ENCODE measurements at places on chromosomes 3 and 15.

- no peak for DNase-seq
Observed at GRCh38 chr15:73051391-73051806, 864 bp upstream of the NEO1 start.

- DNase-seq, result no peak
Observed at GRCh38 chr15:48144889-48145288, 24.1 kb downstream of the SLC24A5 start.

- DNase-seq, result no peak
Observed at GRCh38 chr3:114706591-114707232, 412.9 kb downstream of the TIGIT start.

DNA sequence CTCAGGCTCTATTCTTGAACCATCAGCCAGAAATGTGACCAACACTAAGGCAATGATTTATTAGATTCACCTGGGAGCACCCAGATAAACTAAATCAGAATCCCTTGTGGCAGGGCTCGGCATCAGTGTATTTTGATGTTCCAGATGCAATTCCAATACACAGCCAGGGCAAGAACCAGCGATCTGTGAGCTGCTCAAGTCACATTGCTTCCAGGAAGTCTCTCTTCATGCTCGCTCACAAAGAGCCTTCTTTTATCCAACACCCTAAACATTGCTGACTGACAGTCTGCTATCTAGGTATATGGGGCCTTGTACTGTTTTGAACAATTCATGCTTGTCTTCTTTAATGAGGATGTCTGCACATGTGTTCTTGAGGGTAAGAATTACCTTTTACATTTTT lies 40.9 kb upstream of the GOLGA8J start:
- DNase-seq, result no peak

DNA sequence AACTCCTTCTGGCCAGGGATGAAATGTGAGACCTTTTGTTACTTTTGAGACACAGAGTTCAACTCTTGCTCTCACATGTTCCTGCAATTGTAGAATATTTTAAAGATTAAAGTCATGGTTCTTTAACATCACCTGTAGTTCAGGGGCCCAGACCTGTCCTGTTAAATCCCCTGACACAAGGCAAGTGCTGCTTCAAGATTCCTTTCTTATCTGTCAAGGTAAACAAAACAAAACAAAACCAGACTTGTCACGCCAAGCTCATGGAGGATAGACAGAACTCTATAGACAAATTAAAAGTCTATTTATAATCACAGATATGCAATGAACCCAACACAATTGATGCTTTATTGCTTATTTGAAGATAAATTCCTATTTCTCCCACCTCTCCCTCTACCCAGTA lies 48.6 kb upstream of the NEDD4 start:
- DNase-seq, result no peak

DNA sequence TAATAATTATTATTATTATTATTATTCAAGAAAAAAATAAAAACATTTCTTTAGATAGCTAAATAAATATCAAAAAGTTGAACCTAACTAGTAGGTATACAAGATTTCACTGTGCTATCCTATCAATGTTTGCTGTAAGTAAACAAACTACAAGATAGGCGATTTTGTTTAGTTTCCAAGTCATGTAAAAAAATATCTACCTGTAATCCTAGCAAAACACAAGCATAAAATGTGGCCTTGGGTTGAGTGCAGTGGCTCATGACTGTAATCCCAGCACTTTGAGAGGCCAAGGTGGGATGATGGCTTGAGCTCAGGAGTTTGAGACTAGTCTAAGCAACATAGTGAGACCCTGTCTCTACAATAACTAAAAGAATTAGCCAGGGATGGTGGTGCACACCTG lies 71.6 kb upstream of the CSPG5 start:
- no peak for DNase-seq

- no peak for DNase-seq
Observed at GRCh38 chr3:70488131-70488530, 175.7 kb upstream of the MDFIC2 start.

DNA sequence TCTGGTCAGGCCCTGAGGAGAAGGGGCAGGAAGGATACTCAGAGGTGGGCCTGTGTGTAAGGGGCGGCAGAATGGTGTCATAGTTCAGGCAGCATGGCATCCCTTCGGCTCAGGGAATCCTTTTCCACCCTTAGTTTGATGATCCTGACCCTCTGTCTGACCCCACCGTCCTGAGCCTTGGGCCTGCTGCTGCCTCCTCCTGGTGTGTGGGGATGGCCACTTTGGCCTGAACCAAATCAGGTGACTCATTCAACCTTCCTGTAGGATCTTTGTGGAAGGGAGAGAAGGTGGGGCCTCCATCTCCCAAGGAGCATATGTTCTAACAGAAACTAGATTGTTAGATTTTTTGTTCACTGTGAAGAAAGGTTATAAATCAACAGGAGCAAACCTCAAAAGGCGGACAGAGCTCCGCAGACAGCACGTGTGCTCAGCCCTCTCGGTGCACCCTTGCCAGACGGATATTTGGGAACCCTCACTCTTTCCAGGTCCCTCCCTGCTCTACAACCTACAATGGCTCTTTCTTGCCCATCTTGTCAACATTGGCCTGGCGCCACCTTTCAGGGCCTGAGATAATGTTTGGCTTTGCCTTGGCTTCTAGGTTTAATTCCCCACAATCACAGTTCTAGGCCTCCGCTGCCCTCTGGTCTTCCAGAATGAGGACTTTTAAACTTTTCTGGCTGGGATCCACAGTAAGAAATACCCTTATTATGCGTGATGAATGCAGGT lies 21.7 kb downstream of the THSD4 start:
- no peak for DNase-seq

- DNase-seq, result no peak
Observed at GRCh38 chr15:60970246-60971170, 258.6 kb downstream of the RORA start.

GRCh38 chr3:45688194-45688881 lies 858 bp upstream of the SACM1L start:
- DNase-seq, result no peak

DNA sequence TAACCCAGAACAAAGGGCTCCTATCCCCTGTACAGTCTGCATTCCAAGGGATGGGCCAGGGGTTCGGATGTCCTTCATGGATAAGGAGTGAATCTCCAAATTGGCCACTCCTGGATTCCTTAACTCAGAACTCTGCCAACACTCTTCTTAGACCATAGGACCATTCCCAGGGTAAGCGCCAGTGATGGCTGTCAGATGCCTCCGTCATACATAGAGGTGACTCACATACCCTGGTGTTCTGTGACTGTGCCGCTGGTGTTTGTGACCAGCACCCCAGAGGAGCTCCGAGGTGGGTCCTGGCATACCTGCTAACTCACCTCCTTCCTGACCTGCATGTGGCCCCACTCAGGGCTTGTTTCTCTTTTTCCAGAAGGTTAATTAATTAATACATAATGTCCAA lies 134.7 kb downstream of the KLF13 start:
- no peak for DNase-seq

DNA sequence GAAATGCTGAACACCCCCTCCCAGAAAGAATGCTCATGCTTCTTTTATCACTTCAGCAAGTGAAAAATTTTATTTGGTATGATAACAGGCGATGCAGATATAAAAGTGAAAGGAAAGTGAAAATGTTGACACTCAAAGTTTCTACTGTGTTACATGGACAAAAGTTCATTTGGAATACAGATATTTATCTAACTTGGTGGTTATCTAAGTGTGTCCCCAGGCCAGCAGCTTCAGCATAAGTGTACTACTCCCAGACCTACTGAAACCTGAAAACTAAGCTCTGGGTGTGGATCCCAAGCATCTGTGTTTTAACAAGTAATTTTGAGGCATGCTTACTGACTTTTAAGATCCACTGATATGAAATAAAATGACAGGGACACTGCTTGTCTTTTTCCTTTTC lies 157.1 kb upstream of the BCHE start:
- DNase-seq, result no peak

DNA sequence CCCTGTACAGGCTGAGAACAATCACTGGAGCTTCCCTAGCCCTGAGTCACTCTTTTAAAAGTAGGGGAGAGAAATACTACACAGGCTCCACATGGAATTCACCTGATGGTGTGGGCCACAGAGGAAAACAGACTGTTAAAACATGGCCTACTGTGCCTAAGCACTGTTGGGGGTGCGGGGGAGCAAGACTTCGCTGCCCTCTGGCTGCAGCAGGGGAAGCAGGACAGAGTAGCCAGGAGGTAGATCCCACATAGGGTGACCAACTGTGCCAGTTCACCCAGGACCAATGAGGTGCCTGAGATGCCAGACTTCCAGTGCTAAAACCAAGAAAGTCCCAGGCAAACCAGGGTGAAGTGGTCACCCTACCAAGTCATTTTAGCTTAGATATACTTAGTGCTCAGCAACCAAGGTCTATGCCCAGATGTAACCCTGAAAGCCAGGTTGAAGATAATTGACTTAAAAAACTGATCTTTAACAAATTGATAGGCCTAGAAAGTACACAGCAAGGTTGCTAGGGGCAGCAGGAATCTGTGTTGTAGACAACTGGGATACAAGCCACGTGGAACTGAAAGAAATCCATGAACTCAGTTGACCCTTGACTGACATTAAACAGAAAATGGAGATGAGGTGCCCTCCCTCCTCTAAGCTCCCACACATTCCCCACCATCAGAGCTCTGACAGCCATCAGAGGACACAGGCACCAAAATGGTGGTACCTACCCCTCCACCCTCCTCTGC lies 344.2 kb upstream of the PPP2R3A start:
- DNase-seq, result no peak

- no peak for DNase-seq
Observed at GRCh38 chr3:179606534-179607085, 2.0 kb downstream of the NDUFB5 start.

GRCh38 chr3:176174060-176174459 lies 1023.2 kb downstream of the TBL1XR1 start:
- no peak for DNase-seq

DNA sequence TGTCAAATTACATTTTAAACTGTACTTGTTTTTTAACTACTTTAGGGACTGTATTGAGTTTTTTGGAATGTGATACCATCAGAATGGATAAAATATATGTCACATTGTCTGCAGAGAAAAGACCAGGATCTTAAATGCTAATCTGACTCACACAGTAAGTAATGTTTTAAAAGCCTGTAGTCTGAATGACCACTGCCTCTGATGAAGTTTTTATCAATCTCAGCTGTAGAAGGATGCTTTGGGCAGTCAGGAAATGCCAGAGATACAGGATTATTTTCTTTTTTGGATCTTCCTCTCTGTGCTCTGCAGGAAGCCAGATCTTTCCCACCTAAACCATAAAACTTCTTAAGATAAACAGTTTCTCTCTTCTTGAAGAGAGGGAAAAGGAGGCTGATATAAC lies 73.1 kb upstream of the PRTG start:
- no peak for DNase-seq

- no peak for DNase-seq
Observed at GRCh38 chr15:72184165-72184811, 13.3 kb downstream of the GRAMD2A start.

- DNase-seq, result no peak
Observed at GRCh38 chr3:194330579-194330978, 20.5 kb downstream of the CPN2 start.

DNA sequence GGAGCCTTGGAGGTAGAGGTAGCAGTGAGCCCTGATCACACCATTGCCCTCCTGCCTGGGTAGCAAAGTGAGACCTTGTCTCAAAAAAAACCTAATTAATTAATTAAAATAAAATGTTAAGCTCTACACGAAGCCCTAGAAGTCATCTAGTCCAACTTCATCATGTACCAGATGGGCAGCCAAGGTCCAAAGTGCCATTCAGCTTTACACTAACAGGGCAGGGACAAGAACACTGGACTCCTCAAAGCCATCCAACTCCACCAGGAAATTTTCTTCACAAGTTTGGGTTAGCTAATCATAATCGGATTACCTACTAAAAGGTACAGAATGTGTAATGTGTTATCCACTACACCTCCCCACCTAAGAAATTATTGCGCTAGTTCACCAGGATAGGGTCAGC lies 48.8 kb downstream of the WWTR1 start:
- no peak for DNase-seq

DNA sequence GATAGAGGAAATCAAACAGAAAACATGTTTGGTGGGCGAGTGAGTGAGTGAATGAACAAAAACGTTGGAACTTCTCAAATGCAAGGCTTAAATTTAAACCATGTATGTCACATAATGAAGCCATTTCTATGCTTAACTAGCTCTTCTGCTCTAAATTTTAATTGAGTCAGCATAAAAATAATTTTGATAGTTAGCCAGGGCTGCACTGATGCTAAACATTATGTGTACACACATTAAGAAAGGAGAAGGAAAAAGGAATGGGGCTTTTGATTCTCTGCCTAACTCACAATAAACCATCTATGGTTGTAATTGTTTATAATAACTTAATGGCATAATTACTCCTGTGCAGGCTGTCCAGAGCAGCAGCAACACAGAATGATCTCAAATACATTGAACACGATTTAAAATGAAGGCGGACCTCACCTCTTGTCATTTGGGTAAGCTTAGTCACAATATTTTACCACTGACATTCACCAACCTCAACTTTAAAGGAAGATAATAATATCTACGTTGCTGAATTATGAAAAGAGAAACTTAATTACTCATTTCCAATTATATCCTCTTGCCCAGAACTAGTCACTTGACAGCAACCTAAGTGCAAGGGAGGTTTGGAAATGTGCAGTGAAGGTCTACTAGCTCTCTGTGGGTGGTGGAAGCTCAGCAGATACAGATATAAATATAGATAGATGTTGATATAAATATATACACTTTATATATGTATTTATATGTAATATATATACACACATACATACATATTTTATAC lies 318.4 kb upstream of the TRIM42 start:
- DNase-seq, result no peak

DNA sequence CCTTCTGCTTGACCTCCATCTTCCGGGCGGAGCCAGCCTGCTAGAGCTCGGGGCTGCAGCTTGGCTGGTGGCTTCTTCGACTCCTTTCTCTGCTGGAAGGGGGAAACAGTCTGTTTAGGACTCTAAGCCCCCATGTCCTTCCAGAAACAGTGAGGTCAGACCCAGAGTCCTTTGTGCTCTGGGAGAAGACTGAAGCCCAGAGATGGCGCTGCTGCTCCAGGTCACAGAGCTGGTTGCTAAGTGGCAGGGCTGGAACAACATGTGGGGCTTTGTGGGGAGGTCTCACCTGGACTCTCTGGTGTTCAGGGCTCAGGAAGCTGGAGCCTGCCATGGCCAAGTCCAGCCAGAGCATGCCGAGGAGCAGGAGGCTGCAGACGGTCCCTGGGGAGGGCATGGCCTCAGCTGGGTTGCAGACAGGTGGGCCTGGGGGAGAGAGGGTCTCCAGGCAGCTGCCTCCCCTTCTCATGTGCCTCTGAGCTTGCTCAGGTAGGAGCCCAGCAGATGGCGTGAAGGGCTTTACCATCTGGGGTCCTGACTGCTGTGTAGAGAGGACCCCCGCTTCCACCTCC lies 2.9 kb downstream of the GHRL start:
- DNase-seq, result no peak

- DNase-seq, result no peak
Observed at GRCh38 chr3:126997455-126998038, 14.6 kb downstream of the PLXNA1 start.

- no peak for DNase-seq
Observed at GRCh38 chr3:53551324-53551723, 56.9 kb downstream of the CACNA1D start.

- no peak for DNase-seq
Observed at GRCh38 chr15:51620122-51620521, 2.4 kb downstream of the DMXL2 start.

Data from hematopoietic multipotent progenitor cell (in vitro differentiated cells).